ENCODE measurements at places on chromosomes 6 and 20. TPM values are rescaled to one million over a fixed set of nuclear protein-coding genes. Genes with fewer than 3 reads are reported as not detected.

SLC22A16 gene
- total RNA-seq = not detected

FAM217B gene
- total RNA-seq = 17.6 TPM

SYS1 gene
- 41.9 TPM for total RNA-seq

GMPR gene
- total RNA-seq = 89.5 TPM

DEFB124 gene
- total RNA-seq = not detected

C20orf202 gene
- 0.20 TPM for total RNA-seq

ANGPT4 gene
- total RNA-seq = 0.11 TPM

RWDD1 gene
- 42.2 TPM for total RNA-seq

PIGU gene
- total RNA-seq = 17.7 TPM

PRDM13 gene
- not detected for total RNA-seq

TUBB1 gene
- 0.35 TPM for total RNA-seq

ADTRP gene
- not detected for total RNA-seq

RALY gene
- total RNA-seq = 86.4 TPM

CPXM1 gene
- total RNA-seq = 4.4 TPM

RNF8 gene
- total RNA-seq = 17.3 TPM

FOXS1 gene
- 1.9 TPM for total RNA-seq

SNAI1 gene
- 4.4 TPM for total RNA-seq

VIP gene
- 1.2 TPM for total RNA-seq

SLC24A3 gene
- total RNA-seq = 3.7 TPM

CNR1 gene
- 1.7 TPM for total RNA-seq

TMX4 gene
- 90.4 TPM for total RNA-seq

COL9A3 gene
- total RNA-seq = 4.2 TPM

ERMARD gene
- 11.2 TPM for total RNA-seq

C6orf163 gene
- total RNA-seq = 1.5 TPM

Data from right atrium auricular region (tissue), 2 donors.